H1 (cell line): ENCODE measurements at places on chromosomes 11 and 22.

DNA sequence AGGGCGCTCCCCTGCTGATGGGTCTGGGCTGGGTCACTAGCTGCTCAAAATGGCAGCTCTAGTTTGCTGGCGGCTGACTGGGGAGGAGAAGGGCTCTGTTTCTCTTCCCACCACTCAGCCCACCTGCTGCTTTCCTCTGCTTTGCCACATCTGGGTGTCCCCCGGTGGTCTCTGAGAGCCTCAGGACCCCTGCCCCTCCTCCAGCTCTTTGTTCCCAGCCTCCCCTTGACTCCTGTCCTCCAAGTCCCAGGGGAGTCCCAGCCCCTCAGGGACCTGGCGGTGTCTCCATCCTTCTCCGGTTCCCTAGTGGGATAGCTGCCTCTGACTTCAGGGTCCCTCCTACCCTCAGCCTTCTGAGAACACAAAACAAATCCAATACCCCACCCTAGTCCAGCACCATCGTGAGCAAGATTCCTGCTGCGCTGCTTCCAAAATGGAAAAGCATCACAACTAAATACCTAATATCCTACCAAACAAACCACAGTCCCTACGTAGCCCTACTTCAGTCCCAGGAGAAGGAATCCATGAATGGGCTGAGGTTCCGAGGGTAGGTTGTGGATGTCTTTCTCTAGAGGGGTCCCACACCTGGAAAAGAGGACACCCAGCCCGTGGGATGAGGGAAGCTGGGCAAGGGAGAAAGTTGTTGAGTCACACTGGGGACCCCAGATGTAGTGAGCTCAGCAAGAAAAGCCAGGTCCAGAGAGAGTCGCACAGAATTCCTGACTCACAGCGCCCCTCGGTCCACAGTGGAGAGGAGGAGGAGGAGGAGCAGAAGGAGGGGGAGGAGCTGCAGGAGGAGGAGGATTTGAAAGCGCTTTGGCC, 45.0 kb upstream of the NNMT start:
- DNase-seq, result no peak

DNA sequence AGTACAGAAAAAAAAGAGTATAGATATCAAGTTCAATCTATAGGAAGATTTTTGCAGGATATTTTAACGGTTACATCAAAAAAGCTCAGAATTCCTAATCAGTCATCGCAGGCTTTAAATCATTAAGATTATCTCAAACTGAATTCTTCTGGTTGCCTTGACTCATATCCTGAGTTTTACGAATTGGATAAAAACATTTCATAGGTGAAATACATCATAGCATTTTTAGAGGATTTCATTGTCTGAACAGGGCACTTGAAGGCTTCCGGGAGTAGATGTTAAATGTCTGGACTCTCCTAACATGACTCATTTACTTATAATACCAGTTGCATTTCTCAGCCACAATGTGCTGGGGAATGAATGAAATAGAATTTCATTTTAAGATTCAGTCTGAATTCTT, 2216.6 kb upstream of the RAG2 start:
- no peak for DNase-seq

GRCh38 chr11:116093481-116094270, 589.5 kb upstream of the CADM1 start:
- no peak for DNase-seq

DNA sequence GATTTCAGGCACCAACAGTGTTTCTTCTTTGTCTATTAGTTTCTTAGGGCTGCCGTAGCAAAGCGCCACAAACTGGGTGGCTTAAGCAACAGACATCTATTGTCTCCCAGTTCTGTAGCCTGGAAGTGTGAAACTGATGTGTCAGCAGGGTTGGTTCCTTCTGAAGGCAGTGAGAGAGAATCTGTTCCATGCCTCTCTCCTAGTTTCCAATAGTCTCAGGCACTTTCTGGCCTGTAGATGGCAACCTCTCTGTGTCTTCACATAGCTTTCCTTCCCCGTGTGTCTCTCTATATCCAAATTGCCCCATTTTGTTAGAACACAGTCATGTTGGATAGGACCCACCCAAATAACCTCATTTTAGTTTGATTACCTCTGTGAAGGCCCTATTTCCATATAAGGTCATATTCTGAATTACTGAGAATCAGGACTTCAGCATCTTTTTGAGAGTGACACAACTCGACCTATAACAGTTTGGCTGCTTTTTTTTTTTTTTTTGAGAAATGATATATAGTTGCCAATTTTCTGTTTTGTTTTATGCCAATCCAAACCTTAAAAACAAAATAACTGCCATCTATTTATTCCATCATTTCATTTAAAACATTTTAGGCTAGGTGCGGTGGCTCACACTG, 108.2 kb downstream of the SLC36A4 start:
- DNase-seq, result no peak

- DNase-seq, result no peak
Measured at GRCh38 chr11:66111158-66111557, 41.1 kb downstream of the PACS1 start.

DNA sequence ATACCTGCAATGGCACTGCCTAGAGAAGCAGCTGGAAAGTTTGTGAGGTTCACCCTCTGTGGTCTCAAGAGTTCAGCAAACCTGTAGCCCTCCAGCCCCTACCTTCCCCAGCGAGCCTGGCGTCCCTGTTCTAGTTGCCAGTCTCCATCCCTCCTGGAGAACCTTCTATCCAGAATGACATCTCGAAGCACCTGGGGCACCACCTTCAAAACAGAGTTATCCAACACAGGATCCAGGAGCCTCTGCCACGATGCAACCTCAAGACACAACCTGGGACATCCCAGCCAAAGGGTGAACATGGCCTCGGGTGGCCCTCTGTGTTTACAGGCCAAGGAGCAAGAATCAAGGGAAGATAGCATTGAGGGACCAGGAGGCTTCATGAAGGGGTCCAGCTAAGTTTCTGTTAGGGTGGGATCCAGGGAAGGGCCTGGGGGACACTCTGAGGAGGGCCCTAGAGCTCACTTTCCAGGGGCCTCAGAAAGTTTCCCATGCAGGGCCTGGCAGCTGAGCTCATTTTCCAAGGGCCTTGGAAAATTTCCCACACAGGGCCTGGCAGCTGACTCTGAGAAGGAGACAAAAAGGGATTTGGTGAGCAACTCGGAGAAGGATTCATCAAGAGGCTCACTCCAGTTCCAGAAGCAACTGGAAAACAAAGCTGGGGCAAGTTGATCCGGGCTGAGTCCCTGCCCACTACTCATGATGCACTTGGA, 36.9 kb upstream of the SYT13 start:
- no peak for DNase-seq

- DNase-seq, result no peak
Measured at GRCh38 chr11:6326985-6327384, 6.7 kb upstream of the CAVIN3 start.

- DNase-seq, result no peak
Measured at GRCh38 chr22:23193196-23193827, 13.0 kb downstream of the BCR start.

DNA sequence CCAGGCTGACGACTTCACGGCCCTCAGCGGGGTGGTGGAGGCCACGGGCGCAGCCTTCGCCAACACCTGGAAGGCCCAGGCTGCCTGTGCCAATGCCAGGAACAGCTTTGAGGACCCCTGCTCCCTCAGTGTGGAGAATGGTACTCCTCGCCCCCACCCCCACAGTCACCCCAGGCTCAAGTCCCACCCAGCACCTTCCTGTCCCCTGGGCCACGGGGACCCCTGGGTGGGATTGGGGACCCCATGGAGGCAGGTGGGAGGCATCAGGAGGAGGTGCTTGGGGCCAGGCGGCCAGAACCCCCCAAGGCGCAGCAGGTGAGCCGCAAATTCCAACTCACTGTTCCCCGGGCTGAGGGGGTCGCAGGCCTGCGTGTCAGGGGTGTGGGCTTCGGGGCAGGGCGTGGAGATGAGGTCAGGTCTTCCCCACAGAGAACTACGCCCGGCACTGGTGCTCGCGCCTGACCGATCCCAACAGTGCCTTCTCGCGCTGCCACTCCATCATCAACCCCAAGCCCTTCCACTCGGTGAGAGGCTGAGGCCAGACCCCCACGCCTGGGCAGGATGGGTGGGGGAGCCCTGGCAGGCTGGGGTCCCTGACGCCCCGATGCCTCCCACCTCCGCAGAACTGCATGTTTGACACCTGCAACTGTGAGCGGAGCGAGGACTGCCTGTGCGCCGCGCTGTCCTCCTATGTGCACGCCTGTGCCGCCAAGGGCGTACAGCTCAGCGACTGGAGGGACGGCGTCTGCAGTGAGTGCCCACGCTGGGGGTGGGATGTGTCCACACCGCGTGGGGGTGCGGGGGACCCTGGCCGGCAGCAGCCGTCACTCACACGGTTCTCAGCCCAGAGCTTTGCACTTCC, 9.4 kb downstream of the MUC5B start:
- no peak for DNase-seq

DNA sequence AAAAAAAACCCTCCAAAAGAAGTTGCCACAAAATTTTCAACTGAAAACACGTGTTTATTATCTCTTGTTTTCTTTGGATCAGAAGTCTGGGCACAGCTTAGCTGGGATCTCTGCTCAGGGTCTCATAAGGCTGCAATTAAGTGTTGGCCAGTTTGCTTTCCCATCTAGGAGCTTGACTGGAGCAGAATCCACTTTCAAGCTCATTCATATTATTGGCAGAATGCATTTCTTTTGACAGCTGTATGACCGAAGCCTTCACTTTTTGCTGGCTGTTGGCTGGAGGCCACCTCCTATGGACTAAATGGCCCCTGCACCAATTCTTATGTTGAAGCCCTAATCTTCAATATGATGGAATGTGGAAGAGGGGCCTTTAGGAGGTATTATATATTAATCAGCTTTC, 139.6 kb downstream of the DDX10 start:
- DNase-seq, result no peak

DNA sequence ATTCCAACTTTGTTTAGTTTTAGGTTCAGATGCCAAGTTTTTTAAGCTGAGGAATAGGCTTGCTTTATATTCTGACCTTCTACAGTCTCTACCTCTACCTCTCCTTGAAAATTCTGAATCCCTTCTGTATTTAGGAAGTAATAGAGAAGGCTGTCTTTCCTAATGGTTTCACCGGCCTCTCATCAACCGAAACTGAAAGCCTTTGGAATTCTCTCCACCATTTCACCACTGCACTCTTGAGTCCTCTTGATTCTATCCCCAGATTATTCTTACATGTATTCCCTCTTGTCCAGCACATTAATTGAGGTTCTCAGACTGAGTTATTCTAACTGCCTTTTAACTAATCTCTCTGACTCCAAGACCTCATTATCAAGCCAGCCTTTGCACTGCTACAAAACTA, 67.7 kb upstream of the PICALM start:
- no peak for DNase-seq

DNA sequence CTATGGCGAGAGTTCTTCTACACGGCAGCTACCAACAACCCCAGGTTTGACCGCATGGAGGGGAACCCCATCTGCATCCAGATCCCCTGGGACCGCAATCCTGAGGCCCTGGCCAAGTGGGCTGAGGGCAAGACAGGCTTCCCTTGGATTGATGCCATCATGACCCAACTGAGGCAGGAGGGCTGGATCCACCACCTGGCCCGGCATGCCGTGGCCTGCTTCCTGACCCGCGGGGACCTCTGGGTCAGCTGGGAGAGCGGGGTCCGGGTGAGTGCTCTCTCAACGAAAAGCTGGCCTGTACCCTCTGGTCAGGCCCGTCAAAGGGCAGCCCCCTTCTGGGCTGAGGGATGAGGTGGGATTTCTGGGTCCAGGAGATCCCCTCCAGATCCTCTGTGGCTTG, 15.9 kb upstream of the MAPK8IP1 start:
- no peak for DNase-seq

DNA sequence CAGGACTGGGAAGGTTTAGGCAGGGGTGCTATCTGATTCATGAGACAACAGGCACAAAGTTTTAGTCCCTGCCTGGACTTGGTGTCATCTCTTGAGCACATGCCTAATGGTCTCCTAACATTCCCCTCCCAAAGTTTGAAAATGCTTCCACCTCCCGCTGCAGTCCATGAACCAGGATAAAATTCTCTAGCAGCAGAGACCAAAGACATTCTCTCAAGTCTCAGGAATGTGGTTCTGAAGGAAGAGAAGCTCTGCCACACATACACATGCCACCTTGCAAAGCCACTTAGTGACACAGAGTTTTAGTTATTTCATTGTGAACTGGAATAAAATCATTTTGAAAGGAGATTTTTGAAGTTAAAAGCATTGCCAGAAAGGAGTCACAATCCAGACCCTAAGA, 15.5 kb downstream of the OR51B6 start:
- DNase-seq, result no peak

DNA sequence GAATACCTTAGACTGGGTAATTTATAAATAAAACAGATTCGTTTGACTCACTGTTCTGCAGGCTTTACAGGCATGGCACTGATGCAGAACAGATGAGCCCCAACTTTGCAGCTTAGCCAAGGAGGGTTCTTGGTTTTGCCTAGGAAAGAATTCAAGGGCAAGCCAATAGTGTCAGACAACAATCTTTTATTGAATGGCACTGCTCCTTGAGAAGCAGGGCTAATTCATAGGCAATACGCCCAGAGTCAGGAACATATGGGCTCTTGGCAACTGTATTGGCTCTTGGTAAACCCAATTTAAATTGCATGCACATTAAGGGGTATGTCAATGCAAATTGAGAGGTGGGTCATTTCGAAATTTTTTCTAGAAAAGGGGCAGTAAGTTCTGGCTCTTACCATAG, 87.9 kb downstream of the RAB38 start:
- DNase-seq, result no peak

DNA sequence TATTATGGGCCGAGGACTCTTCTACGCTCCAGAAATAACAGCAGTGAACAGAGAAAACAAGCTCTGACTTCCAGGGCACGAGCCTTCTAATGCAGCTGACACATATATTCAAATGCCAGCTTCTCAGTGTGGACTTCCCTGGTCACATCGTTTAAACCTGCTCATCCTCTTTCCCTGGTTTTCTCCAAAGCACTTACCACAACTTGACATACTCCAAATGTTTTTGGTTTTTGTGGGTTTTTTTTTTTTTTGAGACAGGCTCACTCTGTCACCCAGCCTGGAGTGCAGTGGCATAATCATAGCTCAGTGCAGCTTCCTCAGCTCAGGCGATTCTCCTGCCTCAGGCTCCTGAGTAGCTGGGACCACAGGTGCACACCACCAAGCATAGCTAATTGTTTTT, 105.5 kb downstream of the MICAL3 start:
- DNase-seq, result no peak

DNA sequence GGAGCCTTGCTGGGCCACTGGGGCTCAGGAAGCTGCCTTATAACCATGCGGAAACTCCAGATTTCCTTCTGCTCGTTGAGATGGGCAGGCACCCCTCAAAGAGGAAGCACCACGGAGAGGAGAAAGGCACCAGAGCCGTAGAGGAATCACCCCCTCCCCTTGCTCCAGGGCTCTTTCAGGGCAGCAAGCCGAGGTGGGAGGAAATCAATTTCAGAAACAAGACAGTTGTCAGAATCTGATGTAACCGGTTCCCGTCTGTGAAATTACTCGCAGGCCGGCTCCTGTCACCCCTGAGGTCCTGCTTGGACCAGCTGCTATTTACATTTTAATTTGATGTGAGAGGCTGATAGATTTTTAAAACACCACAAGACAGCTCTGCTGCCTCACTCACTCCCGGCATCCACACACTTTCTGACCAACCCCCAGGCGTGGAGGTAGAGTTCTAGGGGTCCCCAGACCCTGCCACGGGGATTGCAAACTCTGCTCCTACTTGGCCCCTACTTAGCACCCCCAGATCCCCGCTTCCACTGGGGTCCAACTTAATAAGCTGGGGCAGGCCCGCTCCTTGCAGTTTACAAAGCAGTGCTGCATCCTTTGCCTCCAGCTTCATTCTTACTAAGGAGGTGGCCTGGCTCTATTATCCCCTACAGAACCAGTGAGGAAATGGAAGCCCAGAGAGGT, 162.5 kb downstream of the CEP164 start:
- no peak for DNase-seq

GRCh38 chr11:92843455-92843854, 126.0 kb upstream of the MTNR1B start:
- DNase-seq, result no peak
